AG04449 (cell line): ENCODE measurements at places on chromosomes 5 and 9.

GRCh38 chr9:120978987-120979386 is 52.4 kb upstream of the TRAF1 start:
- DNase-seq = no peak

GRCh38 chr9:9100070-9100469 is 1300.5 kb upstream of the DMAC1 start:
- no peak for DNase-seq

- no peak for DNase-seq
Measured at GRCh38 chr9:70530716-70531115, 116.3 kb upstream of the KLF9 start.

DNA sequence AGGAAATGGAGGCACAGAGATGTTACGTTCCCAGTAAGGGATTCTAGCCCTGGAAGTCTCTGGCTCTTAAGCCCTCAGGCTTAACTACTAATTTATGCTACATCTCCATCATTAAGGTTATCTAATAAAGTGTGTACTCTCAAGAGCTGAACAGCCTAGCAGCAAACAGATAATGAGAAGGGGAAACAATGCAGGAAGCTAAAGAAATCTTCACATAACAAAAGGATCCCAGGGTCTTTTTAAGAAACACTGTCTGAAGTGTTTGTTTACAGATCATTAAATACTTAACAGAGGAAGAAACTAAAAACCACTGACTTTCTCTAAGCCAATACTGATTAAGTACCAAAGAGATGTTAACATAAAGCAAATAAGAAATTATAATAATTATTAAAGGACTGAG is 129.0 kb downstream of the PAPPA start:
- no peak for DNase-seq

DNA sequence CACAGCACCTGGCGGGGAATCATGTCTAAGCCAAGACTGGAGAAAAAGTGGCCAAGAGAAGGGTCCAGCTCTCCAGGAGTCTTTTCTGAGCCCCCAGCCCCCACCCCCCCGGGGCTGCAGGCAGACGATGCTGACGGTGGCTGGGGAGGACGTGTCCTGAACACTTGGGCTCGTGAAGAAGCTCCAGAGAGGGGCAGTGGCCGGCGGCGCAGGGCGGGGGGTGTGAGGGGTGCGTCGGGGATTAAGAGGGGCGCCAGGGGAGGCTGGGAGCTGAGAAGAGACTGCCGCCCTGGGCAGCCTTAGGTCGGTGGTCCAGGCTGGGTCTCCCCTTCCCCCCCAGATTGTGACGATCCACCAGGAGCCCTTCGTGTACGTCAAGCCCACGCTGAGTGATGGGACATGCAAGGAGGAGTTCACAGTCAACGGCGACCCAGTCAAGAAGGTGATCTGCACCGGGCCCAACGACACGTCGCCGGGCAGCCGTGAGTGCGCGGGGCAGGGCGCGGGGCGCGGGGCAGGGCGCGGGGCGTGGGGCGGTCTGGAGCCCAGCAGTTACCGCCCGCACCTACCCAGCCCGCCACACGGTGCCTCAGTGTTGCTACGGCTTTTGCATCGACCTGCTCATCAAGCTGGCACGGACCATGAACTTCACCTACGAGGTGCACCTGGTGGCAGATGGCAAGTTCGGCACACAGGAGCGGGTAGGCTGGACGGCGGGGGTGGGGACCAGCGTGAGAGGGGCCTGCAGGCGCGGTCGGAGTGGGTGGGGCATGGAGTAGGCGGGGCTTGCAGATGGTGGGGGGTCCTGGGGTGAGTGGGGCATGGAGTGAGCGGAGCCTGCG is 8.9 kb downstream of the LRRC26 start:
- no peak for DNase-seq

DNA sequence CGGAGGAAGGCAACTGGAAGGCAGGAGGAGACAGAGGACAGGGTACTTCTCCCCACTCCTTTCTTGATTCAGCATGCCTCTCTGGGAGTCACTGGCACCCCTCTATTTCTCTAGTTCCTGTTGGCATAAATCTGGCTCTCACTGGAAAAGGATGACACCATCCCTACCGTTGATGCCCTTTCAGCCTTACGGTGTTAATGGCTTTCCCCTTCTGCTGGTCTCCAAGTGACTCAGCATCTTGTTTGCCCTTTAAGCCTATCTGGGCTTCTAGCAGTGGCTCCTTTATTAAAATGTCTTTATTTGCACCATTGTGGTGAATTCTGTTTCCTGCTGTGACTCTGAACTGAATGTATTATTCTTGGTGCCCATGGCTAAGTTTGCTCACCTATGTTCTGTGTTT is 227.3 kb upstream of the GLRA1 start:
- DNase-seq = no peak

DNA sequence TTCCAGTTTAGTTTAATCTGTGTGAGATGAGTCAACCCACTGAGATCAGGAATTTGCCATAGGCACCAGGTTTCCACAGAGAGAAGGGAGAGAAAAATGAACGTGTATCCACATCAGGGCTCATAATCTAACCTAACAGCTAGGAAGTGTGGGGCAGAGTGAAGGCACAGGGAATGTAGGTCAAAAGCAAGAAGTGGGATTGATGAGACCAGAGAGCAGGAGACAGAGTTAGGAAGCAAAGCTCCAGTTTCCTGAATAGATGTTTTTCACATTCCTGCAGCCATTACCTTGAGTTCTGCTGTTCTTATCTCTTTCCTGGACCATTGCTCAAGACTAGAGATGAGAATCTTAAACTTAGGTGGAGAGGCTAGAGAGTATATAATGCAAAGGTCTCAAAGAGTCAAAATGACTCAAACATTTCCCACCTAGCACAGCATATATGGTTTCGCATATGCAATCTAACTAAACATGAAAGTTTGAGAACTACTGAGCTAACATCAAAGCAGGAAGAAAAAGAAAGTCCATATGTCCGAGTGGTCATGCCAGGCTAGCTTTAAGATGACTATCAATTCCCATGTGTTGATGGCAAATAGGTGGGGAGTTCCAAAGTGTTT is 41.1 kb upstream of the GNAQ start:
- DNase-seq = no peak

DNA sequence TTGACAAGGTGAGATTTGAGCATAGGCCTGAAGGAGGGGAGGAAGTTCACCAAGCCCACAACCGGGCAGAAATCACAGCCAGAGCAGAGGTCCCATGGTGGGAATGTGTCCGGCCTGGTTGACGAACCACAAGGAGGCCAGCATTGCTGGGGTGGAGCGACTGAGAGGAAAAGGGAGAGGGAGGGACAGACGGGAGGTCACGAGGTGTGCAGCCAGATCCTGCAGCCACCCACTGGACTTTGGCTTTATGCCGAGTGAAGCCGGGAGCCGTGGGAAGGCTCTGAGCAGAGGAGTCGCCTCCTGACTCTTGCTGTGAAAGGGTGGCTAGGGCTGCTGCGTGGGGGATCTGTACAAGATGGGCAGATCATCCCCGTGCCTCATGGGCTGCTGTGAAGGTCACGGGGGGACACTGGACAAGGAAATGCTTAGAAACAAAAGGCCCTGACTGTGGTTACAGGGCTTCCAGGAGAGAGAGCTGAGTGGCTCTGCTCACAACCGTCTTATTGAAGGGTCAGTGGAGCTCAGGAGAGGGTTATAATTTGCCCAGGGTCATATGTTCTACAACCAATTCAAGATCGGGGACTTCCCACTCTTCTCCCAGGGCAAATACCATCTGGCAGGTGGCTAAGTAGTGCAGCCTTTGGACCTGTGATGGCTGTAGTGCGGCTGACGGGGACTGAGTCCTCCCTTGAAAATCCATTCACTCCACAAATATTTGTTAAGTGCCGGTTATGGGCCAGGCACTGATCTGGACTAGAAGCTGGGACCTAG is 15.6 kb upstream of the CD74 start:
- DNase-seq = no peak

GRCh38 chr9:97559111-97559514 is 57.6 kb downstream of the TMOD1 start:
- no peak for DNase-seq

DNA sequence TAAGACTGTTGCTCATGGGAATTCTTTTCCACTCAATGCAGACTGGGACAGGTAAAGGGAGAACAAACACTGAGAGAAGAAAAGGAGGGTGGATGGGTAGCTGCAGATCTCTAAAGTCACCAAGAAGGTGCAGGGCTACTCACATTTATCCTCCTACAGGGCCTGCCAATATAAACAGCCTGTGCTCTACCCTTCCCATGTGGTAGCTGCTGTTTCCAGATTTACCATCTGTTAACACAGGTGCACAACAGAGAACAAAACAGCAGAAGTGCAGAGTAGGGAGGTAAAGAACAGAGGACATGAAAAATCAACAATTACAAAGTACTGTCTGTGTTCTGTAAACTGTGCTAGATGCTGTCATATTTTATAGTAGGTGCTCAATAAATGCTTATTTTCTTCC is 26.0 kb downstream of the JAKMIP2 start:
- no peak for DNase-seq

- DNase-seq = no peak
Measured at GRCh38 chr5:28301712-28302111, 1263.3 kb upstream of the CDH9 start.

- no peak for DNase-seq
Measured at GRCh38 chr9:95831810-95832209, 43.7 kb upstream of the ERCC6L2 start.

DNA sequence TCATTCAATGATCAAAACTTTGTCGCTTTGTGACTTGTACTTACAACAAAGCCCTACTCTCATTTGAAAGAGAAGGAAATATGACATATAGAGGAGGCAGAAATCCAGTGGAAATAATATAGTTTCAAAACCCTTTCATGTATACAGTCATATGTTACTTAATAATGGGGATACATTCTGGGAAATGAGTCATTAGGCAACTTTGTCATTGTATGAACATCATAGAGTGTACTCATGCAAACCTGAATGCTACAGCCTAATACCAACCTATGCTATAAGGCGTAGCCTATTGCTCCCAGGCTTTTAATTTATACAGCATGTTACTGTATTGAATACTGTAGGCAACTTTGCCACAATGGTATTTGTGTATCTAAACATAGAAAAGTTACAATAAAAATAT is 69.0 kb upstream of the SMC2 start:
- no peak for DNase-seq

DNA sequence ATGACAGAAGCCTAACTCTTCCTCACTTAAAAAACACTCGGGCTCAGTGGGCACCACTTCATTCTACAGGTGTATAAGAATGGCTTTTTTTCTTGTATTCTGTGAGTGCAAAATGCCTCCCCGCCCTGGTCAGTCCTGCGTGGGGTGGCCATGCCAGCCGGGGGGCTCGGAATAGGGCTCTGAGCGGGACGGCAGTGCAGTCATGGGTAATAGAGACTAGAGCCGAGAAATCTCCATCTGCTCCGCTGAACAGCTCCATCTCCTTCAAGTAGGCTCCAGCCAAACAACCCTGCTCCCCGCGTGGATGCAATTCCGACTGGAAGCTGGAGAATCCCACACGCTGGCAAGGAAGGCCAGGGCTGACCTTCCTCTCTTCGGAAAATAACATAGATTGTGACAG is 317.0 kb upstream of the IRX4 start:
- no peak for DNase-seq

- DNase-seq = no peak
Measured at GRCh38 chr9:135582541-135582940, 21.0 kb downstream of the PAEP start.

- no peak for DNase-seq
Measured at GRCh38 chr5:68169903-68170302, 45.7 kb upstream of the PIK3R1 start.

DNA sequence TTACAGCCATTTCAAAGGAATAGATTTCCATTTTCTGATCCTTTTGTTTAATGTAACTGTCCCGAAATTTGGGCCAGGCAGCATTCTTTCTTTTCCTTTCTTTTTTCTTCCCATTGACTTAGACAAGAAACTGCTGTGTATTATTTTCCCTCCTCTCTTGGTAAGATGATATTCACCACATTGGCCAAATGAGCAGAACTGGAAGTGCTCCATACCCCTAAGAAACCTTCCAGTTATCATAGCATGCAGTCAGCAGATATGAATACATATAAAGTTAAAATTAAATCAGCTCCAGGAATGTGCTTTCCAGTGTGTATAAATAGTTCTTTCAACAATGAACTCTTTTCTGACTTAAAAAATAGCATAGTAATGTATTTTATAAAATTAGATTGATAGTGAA is 168.5 kb upstream of the GAS1 start:
- no peak for DNase-seq

DNA sequence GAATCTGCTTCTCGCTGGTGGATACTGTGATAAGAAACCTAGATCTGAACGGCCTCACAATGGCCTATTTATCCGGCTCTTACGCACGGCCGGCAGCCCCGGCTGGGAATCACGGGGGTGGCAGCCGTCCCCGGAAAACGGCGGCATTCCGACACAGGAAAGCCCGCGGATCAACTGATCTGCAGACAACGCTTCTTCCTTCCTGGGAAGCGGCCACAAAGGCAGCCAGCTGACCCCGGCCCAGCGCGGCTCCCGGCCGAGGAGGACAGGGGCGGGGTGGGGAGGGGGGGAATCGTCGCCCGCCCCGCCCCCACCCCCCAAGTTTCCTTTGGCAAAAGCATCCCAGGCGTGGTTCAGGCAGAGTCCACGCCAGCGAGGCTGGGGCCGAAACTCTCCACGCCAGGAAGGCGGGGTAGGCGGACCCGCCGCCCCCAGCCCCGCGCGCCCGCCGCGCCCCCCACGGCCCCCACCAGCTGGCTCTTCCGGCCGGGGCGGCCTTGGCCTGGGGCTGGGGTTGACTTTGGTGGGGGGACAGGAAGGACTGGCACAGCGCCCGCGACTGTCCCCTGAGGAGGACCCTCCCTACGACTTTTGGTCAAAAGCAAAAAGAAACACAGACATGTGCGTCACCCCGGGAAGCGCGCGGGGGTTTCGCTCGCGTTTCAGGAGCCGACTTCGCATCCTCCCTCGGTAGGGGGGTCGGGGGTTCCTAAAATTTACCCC is 247.7 kb upstream of the ANKRD55 start:
- DNase-seq = no peak

DNA sequence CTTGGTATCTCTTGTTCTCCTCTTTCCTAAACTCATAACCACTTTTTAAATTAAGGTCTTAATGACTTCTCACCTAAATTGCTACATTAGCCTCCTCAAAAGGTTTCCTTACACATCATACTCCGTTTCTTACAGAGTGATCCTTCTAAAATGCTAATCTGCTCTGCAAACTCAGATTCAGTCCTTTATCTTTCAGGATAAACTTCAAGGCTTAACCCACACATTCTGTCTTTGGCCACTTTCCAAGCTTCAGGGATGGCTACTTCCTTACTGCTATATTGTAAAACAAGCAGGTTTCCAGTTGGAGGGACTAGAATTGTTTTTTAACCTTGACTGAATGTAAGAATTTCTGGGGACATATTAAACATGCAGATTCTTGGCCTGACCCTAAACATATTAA is 105.5 kb upstream of the CHD1 start:
- DNase-seq = no peak

GRCh38 chr5:176131771-176132170 is 106.5 kb upstream of the SIMC1 start:
- no peak for DNase-seq

DNA sequence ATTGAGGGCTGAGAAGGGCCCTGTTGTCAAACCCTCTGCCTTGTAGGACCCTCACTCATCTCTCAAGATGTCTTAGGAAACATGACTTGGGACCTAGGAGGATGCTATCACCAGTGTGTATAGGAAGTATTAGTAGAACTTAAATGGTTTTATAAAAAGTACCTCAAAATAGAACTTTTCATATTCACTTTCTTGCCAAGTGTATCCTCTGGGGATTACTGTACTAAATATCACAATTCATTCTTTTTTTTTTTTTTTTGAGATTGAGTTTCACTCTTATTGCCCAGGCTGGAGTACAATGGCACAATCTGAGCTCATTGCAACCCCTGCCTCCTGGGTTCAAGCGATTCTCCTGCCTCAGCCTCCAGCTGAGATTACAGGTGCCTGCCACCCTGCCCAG is 56.2 kb downstream of the ARHGEF28 start:
- DNase-seq = no peak
